Right renal cortex interstitium (tissue), 3 donors: ENCODE measurements at places on chromosomes 4 and X. TPM values are rescaled to one million over a fixed set of nuclear protein-coding genes. Genes with fewer than 3 reads are reported as not detected.

The TNIP3 gene
- 3.1 TPM for polyA plus RNA-seq

The HELT gene
- not detected for polyA plus RNA-seq

The LDOC1 gene
- polyA plus RNA-seq: 64.7 TPM

The CXCL8 gene
- 0.35 TPM for polyA plus RNA-seq

The COMMD8 gene
- polyA plus RNA-seq: 47.5 TPM

The VCX3B gene
- polyA plus RNA-seq: not detected

The FAT4 gene
- polyA plus RNA-seq: 35.4 TPM

The FBXW7 gene
- polyA plus RNA-seq: 34.5 TPM

The RAI2 gene
- 11.5 TPM for polyA plus RNA-seq

The ELOVL6 gene
- 36.7 TPM for polyA plus RNA-seq

The SMIM43 gene
- 0.57 TPM for polyA plus RNA-seq

The SLC25A43 gene
- 7.7 TPM for polyA plus RNA-seq

The SFRP2 gene
- polyA plus RNA-seq: 18.4 TPM

The PNMA5 gene
- 0.40 TPM for polyA plus RNA-seq

The FAM9C gene
- polyA plus RNA-seq: 0.37 TPM

The SCD5 gene
- 30.0 TPM for polyA plus RNA-seq

The PRSS12 gene
- 13.2 TPM for polyA plus RNA-seq

The MAML3 gene
- 16.8 TPM for polyA plus RNA-seq

The CLDN22 gene
- polyA plus RNA-seq: 1.0 TPM

The BEX4 gene
- 175 TPM for polyA plus RNA-seq

The HMGN5 gene
- 57.8 TPM for polyA plus RNA-seq

The USP17L15 gene
- not detected for polyA plus RNA-seq

The AFF1 gene
- polyA plus RNA-seq: 43.6 TPM
